NCI-H2171 (cell line): ENCODE measurements at places on chromosomes 12 and 14.

- DNase-seq, result no peak
Observed at GRCh38 chr14:49898485-49898884, 5.6 kb downstream of the ARF6 start.

GRCh38 chr12:120922279-120922678 lies 18.1 kb upstream of the SPPL3 start:
- no peak for DNase-seq

DNA sequence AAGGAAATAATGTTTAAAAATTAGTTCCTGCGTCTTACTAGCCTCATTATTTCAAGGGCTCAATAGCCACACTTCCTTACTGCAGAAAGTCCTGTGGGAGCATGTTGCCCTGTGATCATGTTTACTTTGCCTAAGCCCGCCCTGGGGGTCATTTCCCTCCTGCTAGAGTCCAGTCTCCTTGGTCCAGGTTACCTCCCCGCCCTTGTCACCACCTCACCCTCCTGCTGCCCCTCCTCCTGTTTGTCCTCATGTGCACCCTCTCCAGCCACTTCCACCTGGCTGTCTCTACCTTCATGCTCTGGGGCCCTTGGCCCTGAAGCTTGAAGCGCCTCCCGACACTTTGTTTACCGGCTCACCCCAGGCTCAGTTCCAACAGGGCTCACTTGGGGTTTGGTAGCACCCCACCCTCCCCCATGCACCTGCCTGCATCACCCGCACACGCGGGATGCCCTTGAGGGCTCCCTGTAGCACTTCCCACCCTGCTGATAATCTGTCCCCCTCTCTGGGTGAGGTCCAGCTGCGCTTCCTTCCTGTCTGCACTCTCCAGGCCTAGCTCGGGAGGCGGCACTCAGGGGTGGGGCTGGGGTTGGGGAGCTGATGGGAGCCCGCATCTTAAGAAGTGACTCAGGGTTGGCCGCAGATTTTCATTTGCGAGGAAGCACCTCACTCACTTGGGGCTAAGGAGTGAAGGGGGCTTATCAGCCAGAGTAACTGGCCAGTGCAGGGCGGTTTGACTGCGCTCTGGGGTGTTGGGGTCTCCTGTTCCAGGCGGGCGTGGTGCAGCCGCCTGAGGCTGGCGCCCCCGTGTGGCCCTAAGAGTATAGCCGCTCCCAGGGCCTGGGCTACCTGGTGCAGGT lies 40.1 kb downstream of the SMIM41 start:
- DNase-seq, result peak; percentile 67

DNA sequence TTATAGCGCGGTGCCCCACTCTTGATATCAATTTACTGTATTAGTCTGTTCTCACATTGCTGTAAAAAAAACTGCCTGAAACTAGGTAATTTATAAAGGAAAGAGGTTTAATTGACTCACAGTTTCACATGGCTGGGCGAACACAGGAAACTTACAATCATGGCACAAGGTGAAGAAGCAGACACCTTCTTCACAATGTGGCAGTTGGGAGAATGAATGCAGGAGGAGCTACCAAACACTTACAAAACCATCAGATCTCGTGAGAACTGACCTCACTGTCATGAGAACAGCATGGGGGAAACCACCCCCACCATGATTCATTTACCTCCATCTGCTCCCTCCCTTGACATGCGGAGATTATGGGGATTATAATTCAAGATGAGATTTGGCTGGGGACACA lies 42.3 kb downstream of the FBXO34 start:
- no peak for DNase-seq

DNA sequence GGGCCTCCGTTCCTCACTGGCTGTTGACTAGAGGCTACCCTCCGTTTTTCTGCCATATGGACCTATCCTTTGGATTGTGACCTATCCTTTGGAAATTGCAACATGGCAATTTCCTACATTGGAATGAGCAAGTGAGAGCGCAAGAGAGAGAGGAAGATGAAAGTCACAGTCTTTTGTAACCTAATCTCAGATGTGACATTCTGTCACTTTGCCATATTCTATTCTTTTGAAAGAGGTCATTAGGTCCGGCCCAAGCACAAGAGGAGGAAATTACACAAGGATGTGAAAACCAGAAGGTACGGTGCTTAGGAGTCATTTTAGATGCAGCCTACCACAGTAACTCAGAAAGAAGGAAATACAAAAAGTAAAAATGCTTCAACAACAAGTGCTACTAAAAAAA lies 47.3 kb upstream of the SRP54 start:
- DNase-seq, result no peak

DNA sequence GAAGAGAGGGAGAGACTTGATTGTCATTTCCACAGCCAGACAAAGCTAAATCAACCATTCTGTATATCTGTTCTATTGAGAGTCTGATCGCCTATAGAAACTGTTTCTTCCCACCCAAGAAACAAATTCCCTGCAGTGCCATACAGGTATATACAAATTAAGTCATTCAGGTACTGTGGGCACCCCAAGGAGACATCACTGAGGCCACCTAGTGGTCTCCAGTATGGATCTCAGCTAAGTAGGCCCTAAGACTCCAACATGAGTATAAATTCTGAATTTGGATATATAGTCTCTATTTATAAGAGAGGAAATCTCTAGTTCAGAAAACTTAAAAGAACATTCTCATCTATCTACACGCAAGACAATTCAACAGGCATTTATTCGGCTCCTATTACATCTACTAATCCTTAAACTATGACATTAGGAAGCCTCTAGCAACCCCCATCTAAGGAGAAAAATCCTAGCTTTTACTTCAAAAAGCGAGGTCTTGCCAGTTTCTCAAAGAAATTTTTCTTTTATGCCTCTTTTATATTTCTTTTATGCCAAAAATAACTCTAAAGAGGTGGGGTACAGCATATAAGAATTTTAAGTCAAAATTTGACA lies 62.6 kb downstream of the DCAF5 start:
- peak; percentile 10 for DNase-seq

DNA sequence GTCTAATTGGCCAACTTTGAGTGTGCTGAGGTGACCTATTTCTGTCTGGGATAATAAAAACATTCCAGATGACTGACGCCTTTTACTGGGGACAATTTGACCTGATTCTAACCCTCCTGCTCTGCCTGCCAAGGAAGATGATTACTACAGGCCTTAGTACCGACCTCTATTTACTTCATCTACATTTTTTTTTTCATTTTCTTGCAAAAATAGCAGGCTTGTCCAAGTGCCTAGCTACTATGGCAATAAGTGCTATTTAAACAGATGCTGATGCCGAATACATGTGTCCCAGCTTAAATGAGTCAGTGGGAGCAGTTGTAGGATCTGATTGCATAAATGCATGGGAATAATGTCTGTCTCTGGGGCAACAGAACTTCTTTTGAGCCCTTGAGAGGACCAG lies 254.3 kb downstream of the RGS6 start:
- no peak for DNase-seq

DNA sequence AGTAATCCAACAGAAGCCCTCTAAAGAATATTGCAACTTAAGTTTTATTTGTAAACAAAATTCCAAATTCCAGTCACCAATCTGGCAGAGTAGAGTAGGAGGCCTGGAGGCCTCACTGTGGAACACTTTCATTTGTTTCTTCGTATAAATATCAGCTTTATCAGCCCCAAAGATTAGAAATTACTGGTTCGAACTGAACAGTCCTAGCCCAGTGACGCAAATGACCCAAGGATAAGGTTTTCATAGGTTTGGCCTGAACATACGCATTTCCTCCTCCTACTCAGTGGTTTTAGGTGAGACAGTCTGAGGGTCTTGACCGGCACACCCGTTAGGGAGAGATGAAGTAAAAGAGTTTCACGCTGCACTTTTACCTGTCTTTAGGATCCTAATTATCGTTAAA lies 1.7 kb downstream of the CDC42BPB start:
- DNase-seq, result no peak

DNA sequence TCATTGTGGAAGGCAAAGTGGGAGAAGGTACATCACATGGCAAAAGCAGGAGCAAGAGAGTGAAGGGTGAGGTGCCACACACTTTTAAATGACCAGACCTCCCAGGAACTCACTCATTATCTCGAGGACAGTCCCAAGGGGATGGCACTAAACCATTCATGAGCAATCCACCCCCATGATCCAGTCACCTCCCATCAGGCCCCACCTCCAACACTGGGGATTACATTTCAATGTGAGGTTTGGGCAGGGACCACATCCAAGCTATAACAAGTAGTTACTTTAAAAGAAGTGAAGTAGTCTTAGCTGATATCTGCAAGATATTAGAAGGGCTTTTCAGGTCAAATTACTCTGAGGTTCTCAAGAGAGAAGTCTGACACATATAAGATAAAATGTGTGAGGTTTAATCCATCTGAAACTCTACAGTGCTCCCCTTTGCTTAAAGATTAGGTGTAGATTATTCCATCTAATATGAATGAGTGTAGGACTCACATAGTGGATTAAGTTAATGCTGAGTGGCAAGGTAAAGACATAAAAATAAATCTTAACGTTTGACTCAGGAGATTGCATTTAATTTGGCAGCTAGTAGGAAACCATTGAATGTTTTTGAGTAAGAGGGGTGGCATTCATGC lies 130.8 kb downstream of the TMX1 start:
- no peak for DNase-seq

DNA sequence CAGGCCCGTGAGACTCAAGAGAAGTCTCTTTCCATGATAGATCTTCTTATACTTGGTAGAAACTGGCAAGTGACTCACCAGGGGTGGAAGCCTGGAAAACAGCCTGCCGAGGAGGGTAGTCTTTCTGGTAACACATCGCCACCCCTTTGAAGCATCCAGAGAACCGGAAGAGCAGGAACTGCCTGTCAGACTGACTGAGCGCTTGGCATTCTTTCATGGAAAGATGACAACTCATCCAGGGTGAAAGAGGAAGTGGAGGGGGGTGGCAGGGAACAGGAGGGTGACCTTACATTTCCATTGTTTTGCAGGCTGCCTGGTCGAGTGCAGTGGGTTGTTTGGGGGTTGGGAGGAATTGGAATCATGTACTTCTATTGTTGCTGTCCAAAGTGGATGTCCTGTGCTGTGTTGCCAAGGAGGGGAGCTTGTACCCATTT lies 34.5 kb downstream of the PRKCH start:
- DNase-seq, result no peak

- DNase-seq, result no peak
Observed at GRCh38 chr14:57492859-57493258, 798 bp downstream of the CCDC198 start.

DNA sequence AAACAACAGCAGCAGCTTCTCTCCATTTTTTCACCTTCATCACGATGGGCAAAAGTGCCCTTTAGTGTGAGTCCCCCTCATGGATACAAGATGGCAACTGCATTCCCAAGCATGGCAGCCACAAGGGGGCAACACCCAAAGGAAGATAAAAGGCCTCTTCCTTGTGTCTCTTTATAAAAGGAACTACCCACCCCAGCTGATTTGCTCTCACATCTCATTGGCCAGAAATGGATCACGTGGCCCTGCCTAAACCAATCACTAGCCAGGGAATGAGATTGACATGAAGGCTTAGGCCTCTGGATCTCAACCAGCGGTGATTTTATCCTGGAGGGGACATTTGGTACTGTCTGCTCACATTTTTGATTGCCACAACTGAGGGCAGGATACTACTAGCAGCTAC lies 21.9 kb upstream of the IFT81 start:
- peak; percentile 69 for DNase-seq

GRCh38 chr12:91637789-91638624 lies 455.4 kb upstream of the DCN start:
- DNase-seq, result no peak

DNA sequence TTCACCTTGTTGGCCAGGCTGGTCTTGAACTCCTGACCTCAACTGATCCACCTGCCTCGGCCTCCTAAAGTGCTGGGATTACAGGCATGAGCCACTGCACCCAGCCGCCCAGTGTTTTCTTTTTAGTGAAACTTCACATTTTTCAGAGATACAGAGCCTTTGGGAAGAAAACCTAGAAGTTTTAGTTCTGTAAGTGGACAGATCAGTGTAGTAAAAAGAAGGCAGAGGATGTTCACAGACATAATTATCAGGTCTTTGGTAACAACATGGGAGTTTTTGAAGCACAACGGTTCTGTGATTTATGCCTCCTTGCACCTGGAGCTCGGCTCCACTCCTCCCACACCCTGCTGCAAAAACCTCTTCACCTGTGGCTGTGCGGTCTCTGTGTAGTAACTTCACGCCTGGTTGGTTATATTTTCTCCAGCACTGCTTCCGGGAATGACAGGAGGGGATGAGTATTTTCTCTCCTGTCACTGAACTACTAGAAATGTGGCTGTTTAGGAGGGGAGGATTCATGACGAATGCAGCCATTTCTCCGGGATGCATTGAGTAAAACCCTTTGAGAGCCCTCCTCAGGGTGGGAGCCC lies 67.0 kb downstream of the ARF6 start:
- peak; percentile 47 for DNase-seq

DNA sequence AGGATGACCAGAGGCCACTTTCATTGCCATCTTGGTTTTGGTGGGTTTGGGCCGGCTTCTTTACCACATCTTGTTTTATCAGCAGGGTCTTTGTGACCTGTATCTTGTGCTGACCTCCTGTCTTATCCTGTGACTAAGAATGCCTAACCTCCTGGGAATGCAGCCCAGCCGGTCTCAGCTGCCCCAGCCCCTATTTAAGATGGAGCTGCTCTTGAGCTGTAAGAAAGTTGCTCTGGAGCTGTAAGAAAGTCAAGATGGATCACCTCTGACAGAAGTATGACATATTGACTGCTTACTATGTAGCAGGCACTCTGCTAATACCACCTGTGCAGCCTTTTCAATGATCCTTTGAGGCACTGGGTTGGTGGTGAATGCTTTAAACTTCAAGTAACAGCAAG lies 52.1 kb downstream of the RIN3 start:
- no peak for DNase-seq

DNA sequence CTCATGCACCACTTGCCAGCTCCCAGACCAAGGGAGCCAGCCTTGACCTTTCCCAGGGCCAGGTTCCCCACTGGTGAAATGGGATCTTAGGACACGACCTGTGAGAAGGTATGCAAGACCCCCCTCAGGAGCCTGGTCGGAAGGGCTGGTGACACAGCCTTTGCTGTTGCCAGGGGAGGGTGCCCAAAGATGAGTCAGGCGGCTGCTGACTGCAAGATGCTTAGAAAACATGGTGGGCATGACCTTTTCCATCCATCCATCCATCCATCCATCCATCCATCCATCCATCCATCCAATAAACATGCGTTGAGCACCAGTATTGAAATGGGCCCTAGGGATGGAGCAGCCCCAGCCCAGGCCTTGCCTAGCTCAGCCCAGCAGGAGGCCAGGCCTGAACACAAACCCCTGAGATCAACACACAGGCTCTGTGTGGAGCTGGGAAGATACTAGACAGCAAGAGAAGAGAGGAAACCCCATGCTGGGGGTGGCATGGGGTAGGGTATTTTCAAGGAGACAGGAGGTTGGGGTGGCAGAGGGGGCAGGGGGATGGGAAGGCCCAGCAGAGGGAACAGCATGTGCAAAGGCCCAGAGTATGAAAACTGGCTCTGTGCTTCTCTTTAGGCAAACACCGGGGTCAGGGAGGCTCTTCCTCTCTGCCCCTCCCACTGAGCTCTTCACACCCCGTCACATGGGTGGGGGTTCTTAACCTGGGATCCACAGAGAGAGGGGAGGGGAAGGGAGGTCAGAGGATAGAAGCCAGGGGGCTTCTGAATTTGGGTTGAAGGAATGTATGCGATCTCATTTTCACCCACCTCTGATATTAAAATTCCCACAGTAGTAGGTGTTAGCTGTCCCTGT lies 26.2 kb upstream of the YY1 start:
- DNase-seq, result no peak

- peak; percentile 22 for DNase-seq
Observed at GRCh38 chr14:64685371-64686281, 18.6 kb upstream of the PLEKHG3 start.

GRCh38 chr12:110888256-110888991 lies 32.0 kb downstream of the MYL2 start:
- DNase-seq, result no peak
